ENCODE measurements at places on chromosomes 7 and 10.

- DNase-seq, result no peak
Observed at GRCh38 chr10:23343591-23344240, 881 bp downstream of the C10orf67 start.

DNA sequence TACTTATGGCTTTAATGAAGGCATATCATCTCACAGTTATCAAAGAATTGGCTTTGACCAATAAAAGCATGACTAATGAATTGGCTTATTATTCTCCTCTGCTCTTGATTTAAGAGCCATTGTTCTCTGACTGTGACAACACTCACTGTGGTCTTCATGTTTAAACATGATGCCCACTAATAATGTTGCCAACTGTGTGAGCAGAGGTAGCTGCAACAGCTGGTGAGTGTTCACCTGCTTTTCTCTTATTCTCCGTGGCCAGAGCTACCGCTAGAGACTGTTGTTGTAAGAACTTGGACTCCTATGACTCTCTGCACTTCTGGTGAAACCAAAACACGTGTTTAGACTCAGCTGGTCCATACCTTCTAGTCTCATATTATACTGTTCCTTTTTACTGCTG lies 335.9 kb downstream of the XPNPEP1 start:
- DNase-seq, result no peak

GRCh38 chr10:126334272-126334671 lies 54.0 kb downstream of the ADAM12 start:
- no peak for DNase-seq

DNA sequence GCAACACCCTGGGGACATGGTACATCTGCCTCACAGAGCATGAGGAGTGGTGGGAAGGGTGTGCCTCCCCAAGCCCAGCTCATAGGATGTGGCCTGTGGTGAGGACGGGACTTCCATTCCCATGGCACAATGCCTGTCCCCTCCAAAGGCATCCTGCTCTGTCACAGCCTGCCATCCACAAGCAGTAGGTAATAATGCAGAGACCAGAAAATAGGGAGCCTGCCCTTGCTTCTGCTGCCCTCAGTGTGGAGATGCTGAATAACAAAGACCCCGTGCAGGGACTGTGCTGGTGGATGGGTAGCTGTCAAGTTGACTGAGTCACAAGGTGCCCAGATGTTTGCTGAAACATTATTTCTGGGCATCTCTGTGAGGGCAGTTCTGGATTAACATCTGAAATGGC lies 199.9 kb upstream of the GRB10 start:
- no peak for DNase-seq

GRCh38 chr10:84563355-84563754 lies 235.0 kb downstream of the CCSER2 start:
- DNase-seq, result no peak

- DNase-seq, result no peak
Observed at GRCh38 chr10:11179516-11180105, 161.9 kb downstream of the CELF2 start.

- DNase-seq, result no peak
Observed at GRCh38 chr10:77146712-77147336, 490.8 kb downstream of the KCNMA1 start.

DNA sequence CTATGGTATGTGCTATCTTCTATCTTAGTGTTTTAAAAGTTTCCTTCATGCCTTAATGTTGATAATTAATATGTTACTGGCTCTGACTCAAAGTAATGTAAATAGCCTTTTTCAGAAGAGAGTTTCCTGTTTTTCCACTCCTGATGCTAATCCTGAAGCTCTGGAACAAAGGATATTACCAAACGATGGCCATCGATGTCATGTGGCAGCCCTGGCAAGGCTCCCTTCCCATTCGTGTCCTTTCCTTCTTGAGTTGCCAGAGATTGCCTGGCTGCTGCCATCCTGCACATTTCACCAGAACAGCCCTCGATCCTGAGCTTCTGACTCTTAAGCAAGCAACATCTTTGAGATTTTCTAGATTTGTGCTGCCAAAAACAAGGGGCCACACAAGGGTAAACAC lies 46.0 kb downstream of the RNF133 start:
- DNase-seq, result no peak

GRCh38 chr7:157306846-157307838 lies 29.7 kb upstream of the DNAJB6 start:
- DNase-seq, result no peak

GRCh38 chr10:81696609-81697388 lies 178.2 kb upstream of the NRG3 start:
- no peak for DNase-seq

GRCh38 chr10:113130014-113130641 lies 180.1 kb downstream of the TCF7L2 start:
- no peak for DNase-seq

DNA sequence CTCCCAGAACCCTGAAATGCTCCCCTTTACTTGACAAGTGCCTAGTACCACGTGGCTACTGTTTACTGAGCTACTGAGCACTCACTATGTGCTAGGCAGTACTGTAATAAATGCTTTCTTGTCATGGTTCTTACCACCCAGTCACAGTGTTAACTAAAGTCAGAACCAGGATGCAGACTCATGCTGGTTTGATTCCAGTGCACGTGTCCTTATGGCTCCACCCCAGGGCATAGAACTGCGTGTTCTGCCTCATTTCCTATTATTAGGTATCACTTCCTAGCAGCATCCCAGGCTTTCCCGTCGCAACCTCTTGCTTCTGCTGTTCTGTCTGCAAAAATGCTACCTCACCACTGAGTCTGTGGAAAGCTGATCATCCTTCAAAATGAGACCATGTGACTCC lies 71.7 kb upstream of the DOCK1 start:
- no peak for DNase-seq

DNA sequence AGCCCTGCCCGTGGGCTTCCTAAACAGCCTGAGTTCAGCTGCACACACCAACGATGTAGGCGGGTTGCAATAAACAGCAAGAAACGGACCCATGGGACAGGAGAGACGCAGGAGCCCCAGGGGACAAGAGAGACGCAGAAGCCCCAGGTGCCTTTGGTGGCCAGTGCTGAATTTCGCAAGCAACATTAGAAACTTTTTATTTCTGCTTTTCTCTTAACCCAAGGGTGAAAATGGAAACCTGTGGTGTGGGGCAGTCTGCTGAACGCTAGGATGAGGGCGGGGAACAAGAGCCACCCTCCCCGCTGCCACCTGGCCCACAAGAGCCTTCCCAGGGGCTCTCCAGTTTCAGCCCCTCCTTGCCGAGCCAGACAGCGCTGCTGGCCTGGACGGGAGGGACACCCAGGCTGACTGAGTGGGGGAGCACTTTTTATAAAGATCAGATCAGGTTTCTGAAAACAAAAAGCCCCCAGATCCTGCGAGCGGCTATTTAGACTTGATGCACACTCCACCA lies 20.0 kb upstream of the GPR146 start:
- no peak for DNase-seq

GRCh38 chr10:76874896-76875295 lies 762.7 kb downstream of the KCNMA1 start:
- no peak for DNase-seq

DNA sequence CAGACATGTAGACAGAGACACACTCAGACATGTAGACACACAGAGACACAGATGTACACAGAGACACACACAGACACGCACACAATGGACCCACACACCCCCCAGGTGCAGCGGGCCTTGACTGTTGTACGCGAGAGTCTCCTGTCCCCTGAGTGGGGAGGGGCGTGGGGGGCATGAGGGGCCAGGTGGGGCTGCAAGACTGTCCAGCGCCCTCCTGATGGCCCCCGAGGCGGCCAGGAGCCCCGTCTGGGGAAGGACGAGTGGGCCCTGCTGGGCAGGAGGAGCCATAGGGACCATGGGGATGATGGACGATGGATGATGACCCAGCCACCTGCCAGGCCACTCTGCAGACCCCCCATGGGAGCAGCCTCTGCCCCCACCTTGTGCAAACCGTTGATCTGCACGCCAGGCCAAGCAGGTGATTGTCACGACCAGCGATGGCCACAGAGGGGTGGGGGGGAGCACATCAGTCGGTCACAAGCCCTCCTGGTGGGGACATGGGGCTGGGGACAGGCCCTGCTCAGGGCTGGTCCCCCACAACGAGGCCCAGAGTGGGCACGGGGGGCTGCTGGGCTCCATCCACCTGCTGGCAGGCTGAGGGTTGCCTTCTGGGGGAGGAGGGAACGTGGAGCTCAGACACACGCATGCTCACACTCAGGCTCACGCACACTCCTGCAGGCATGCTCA lies 11.6 kb downstream of the VENTX start:
- DNase-seq, result no peak

GRCh38 chr7:42091461-42092291 lies 145.3 kb downstream of the GLI3 start:
- no peak for DNase-seq

DNA sequence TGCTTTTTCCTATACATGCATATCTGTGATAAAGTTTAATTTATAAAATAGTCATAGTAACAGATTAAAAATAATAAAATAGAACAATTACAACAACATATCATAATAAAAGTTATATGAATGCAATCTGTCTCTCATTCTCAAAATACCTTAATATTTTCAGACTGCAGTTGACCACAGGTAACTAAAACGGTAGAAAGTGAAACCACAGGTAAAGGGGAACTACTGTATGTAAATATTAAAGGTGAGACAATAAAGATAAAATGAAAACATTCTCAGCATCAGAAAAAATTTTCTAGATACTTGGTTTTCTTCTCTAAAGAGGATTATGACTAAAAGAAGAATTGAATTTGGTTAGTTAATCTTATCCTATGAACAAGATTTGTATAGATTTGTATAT lies 6.0 kb downstream of the FKBP14 start:
- DNase-seq, result no peak

GRCh38 chr7:7883394-7883793 lies 85.2 kb upstream of the GLCCI1 start:
- no peak for DNase-seq

DNA sequence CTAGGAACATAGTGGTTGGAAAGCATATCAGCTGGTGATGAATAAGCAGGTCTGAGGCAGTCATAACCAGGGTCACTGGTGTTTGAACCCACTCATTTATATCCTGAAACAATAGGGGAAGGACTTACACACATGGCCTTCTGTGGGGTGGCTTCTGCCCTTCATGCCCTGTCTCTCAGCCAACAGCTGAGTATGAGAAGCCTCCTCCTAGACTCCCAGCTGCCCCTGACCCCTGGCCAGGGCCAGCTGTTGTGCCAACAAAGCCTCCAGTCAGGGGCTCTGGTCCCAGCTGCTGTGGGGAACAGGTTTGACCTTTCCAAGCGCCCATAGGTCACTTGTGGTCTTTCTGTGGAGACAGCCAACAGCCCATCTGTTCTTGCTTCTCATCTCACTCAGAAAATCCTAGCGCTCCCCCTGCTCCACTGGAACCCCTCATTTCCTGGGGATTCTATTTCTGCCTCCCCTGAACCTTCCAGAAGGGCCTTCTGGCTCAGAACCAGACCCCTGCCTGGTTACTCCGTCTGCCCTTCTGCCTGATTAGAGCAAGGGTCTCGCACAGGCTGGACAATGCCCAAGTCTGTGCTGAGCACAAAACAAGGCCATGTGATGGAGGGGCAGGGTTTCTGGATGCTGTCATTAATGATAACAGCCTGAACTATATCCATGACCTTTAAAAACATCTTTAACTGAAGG lies 9.7 kb upstream of the PURB start:
- DNase-seq, result no peak

DNA sequence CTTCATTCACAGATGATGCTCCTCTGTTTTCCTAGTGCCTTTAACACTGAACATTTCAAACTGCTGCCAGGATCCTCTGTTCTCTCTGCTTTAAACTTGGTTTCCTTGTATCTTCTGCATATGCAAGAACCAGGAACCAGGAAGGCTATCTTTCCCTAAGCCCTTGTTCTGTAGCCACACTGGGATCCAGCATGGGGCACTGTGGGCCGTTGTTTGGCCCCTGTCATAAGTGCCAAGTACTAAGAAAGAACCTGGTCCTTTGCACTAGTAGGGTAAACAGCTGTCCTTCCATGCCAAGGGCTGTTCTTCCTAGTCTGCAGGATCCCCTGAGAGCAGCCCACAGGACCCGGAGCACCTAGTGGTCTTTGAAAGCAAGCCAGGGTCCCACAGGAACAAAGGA lies 49.0 kb upstream of the TRIM8 start:
- DNase-seq, result no peak

GRCh38 chr10:21832821-21833130 lies 170.8 kb downstream of the DNAJC1 start:
- no peak for DNase-seq
